Panc1 (cell line): ENCODE measurements at places on chromosomes 6 and 20.

GRCh38 chr20:22586645-22587310 is 2.4 kb upstream of the FOXA2 start:
- DNase-seq = no peak

GRCh38 chr6:156406099-156406498 is 371.1 kb upstream of the ARID1B start:
- no peak for DNase-seq

DNA sequence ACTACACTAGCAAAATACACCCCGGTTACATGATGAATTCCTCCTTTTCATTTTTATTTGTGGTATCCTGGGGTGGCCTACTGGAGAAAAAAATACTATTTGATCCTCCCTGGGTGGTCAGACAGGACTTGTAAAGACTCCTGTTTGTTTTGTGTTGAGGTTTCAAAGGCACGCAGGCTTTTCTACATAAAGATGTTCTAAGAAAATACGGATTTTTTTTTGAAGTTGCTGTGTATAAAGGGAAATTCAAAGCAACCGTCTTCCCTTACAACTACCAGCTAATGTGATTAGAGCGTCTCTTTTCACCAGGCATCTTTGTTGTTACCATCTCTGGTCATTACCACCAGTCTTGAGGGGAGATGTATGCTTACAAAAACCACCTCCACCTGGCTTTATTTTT is 187.1 kb downstream of the SOX4 start:
- no peak for DNase-seq

DNA sequence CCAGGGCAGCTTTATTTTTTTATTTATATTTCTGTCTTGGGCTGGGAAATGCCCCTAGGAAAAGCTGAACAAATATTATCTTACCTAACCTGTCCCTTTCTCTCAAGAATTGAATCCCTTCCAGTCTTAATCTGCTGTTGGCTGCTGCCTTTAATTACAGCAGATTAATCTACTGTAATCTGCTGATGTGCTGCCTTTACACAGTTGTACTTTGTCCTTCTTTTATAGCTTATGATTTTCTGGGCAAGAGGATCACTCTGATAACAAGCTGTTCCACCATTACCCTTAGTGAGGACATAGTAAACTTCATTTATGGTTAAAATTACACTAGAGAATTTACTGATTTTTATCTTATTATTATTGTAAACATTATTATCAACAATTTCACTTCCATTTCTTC is 234.5 kb upstream of the MAN1A1 start:
- DNase-seq = no peak

- no peak for DNase-seq
Observed at GRCh38 chr6:90083891-90084290, 189.6 kb downstream of the GJA10 start.

GRCh38 chr6:105601541-105602236 is 198.8 kb upstream of the PREP start:
- DNase-seq = no peak

- DNase-seq = no peak
Observed at GRCh38 chr6:159852877-159853276, 37.9 kb upstream of the MAS1 start.

DNA sequence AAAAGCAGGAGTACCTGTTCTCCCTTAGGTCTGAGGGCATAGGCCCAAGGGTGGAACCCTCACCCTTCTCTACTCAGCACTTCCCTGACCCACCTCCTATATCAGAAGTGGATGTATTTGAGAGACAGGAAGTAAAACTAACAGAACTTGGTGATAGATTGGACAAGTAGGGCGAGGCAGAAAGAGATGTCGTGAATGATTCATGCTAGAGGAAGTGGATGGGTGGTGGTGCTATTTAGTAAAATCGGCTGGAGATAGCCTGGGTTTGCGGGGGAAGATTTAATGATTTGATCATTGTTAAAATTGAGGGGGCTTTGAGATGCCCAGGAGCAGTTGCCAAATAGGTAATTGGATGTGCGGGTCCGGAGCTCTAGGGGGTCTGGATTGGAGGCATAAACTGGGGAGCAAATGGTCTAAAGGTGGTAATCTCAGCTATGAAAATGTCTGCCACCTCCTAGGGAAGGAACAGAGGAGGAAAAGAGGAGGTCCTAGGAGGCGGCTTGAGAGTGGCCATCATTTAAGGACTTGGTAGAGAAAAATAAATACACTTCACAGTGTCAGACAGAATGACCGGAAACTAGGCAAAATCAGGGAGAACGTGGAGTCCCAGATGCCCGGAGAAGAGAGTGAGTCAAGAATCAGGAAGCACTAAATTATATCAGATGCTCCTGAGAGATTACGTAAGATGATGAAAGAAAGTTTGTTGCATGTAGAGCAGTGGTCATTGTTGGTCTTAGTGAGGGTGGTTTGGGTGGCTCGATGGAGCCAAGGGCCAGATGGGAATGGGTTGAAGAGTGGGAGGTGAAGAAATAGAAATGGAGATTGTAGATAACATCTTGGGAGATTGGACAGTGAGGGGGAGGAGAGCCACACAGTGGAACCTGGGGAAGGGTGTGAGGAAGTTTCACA is 142.0 kb downstream of the CEP57L1 start:
- DNase-seq = no peak
